Parietal lobe (tissue), 2 donors: ENCODE measurements at places on chromosomes 5 and 9. TPM values are rescaled to one million over a fixed set of nuclear protein-coding genes. Genes with fewer than 3 reads are reported as not detected.

Gene PTRH1
- total RNA-seq, result 6.9 TPM

Gene IFNA2
- total RNA-seq, result not detected

Gene ANKRA2
- 57.3 TPM for total RNA-seq

Gene SEMA6A
- total RNA-seq, result 71.4 TPM

Gene ZFP62
- 74.2 TPM for total RNA-seq

Gene PHF24
- 40.1 TPM for total RNA-seq

Gene TSLP
- total RNA-seq, result not detected

Gene AKNA
- total RNA-seq, result 16.3 TPM

Gene CNOT6
- 52.3 TPM for total RNA-seq

Gene PCDHGA1
- 9.1 TPM for total RNA-seq

Gene IARS1
- 183 TPM for total RNA-seq

Gene KIF24
- total RNA-seq, result 4.1 TPM

Gene LCNL1
- total RNA-seq, result 0.94 TPM

Gene NUTM2F
- not detected for total RNA-seq

Gene ANKRD20A1
- total RNA-seq, result 5.9 TPM

Gene GAS1
- 17.8 TPM for total RNA-seq

Gene TTLL11
- total RNA-seq, result 30.0 TPM

Gene SLC35D2
- 1.9 TPM for total RNA-seq

Gene ADGRV1
- total RNA-seq, result 631 TPM

Gene SLIT3
- 4.1 TPM for total RNA-seq

Gene SPATA31C1
- not detected for total RNA-seq

Gene SIT1
- not detected for total RNA-seq

Gene INSL4
- total RNA-seq, result not detected

Gene CD72
- not detected for total RNA-seq
